ENCODE measurements at places on chromosomes 4 and X.

DNA sequence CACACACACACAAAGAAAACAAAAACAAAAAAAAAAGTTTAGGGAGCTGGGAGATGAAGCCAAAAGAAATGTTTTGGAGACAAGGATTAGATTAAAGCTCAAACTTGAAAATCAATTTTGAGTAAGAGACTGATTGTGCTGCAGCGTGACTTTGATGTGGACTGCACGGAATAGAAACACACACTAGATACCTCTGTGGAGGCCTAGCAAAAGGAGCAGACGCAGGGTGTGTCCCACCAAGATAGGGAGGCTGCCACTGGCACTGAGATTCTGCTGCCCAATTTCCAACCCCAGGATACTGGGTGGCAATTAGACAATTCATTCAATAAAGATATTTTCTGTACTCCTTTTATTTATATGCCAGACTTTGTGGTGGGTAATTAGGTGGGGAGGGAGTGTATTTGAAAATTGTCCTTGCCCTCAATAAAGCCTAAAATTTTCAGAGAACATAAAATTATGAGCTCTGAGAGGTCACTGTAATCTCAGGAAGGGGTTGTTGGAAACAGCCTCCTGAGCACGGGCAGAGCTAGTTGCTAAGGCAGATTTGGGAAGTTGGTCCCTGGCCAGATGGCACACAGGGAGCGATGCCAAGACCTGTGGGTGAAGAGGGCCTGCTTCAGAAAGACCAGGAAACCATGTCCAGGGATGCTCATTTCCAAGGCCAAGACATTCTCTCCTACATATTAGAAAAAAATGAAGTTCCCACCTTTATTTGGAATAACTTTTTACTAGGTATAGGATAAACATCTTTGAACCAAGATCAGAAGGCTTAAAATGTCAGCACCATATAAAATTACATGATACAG, 1.9 kb upstream of the PPP3CA start:
- DNase-seq = no peak

DNA sequence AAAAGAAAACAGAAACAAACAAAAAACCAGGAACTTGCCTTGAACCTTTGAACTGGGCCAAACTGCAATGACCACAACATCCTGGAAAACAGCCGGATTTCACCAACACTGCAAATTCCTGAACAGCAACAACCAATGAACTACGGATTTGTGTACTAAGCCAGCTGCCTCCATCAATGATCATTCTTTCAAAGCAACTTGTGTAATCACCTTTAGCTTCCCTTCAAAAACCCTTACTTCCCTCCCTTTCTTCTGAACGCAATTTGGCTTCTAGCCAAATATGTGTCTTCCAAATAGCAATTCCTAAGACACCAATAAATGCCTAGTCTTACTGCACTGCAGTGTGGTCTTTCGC, 98.5 kb upstream of the FAM47C start:
- no peak for DNase-seq

- no peak for DNase-seq
Observed at GRCh38 chr4:139917896-139918295, 236.1 kb downstream of the MAML3 start.

- no peak for DNase-seq
Observed at GRCh38 chr4:119570401-119570800, 58.2 kb downstream of the PDE5A start.

- no peak for DNase-seq
Observed at GRCh38 chr4:166198516-166199310, 325.7 kb downstream of the TLL1 start.

- DNase-seq = no peak
Observed at GRCh38 chrX:12979616-12980015, 4.7 kb downstream of the TMSB4X start.

- no peak for DNase-seq
Observed at GRCh38 chrX:45709381-45709780, 508.7 kb upstream of the DIPK2B start.

DNA sequence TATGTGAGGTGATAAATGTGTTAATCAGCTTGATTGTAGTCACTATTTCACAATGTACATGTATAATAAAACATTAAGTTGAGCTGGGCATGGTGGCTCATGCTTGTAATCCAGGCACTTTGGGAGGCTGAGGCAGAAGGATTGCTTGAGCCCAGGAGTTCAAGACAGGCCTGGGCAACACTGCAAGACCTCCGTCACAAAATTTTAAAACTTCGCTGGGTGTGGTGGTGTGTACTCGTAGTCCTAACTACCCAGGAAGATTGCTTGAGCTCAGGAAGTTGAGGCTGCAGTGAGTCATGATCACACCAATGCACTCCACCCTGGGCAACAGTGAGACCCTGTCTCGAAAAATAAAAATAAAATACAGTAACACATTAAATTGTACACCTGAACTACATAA, 20.1 kb downstream of the LYAR start:
- DNase-seq = no peak

GRCh38 chr4:111399623-111400022, 745.6 kb upstream of the FAM241A start:
- DNase-seq = no peak

Measured in GM12891 (cell line).